ENCODE measurements at places on chromosomes 7 and 10.

GRCh38 chr7:157347217-157347904 is 10.6 kb downstream of the DNAJB6 start:
- DNase-seq: no peak

- no peak for DNase-seq
Measured at GRCh38 chr10:36943544-36943943, 181.9 kb upstream of the ANKRD30A start.

GRCh38 chr7:134290286-134290685 is 26.4 kb downstream of the SLC35B4 start:
- no peak for DNase-seq

DNA sequence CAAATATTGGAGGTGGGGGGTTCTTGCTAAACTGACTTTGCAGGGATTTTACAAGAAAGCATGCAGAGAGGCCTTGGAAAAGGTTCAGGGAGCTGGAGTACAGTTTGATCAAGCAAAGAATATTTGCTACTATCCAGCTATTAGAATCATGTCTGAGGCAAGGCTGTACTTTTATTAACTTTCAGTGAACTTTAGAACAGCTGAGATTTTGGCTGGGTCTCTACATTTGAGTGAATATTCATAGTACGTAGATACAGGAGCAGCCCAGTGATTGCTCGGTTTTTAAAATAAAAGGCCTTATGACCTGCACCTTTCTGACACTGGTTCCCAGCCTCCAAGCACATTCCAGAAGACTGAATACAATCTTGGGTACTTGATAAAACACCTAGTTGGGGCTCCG is 496.8 kb upstream of the AKR1E2 start:
- DNase-seq: no peak

- DNase-seq: peak; percentile 6
Measured at GRCh38 chr7:13282377-13282980, 595.0 kb downstream of the ARL4A start.

DNA sequence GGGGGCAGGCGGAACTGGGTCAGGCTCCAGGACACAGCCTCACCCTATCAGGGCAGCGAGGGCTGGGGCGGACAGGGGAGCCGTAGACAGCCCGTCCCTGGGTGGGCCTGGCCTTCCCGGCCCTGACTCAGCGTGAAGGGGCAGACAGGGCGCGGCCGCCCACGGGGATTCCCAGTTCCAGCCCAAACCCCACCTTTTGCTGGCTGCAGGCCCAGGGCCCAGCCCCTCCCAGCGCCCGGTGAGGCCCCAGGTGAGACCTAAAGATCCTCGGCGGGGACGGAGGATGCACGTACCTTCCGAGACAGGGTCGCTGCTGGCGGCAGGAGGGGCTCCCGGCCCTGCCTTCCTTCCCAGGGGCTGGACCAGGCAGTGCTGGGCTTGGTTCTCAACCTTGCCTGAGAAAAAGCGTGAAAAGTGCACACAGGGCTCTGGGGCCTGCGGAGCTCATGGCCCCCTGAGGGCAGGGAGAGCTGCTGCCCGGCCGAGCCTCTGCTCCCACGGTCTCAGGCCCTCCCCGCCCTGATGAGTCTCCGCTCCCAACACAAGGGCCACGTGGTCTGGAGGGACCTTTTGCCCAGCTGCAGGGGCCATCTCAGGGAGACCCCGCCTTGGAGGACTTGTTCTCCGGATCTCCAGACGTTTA is 43.9 kb upstream of the DNAJB6 start:
- peak; percentile 34 for DNase-seq

GRCh38 chr7:44281811-44282600 is 43.4 kb downstream of the CAMK2B start:
- peak; percentile 29 for DNase-seq

DNA sequence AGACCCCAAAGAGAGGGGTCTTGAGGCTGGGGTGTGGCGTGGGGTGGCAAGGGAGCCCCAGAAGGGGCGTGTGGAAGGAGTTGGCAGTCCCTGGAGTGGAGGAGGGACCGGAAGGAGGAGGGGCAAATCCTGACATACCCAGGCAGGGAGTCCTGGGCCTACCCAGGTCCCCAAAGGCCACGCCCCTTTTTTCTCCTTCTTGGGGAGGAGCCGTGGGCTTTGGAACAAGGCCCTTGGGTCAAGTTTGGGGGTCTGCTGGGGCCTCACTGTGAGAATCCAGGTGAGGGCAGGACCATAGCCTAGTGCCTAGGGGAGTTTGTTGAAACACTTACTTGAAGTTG is 1.2 kb upstream of the SMARCD3 start:
- DNase-seq: peak; percentile 60

- DNase-seq: no peak
Measured at GRCh38 chr10:132764108-132764507, 21.8 kb downstream of the NKX6-2 start.

DNA sequence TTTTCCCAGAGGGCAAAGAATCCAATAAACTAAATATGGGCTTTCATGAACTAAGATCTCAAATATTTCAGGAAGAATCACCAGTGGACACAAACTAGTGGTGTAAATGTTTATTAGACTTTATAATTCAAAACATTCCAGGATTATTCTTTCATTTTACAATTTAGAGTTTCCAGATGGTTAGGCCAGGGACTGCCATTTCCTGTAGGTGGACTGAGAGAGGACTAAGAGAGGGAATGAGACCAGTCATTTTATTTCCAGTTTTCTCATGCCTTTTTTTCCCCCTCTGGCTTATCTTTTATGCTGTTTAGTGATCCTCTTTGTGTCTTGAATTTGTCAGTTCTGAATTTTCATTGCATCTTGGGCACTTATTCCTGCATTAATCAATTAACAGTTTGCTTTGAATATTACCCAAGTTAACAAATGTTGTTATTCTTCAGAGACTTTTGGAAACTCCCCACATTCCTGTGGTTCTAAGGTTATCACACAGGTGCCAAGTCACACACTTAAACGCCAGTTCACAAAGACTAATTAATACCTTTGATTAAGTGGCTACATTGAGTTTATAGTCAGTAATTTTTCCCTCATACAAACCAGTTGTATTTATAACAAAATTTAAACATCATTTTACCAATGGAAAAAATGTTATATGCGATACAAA is 12.3 kb downstream of the CISD1 start:
- DNase-seq: no peak

DNA sequence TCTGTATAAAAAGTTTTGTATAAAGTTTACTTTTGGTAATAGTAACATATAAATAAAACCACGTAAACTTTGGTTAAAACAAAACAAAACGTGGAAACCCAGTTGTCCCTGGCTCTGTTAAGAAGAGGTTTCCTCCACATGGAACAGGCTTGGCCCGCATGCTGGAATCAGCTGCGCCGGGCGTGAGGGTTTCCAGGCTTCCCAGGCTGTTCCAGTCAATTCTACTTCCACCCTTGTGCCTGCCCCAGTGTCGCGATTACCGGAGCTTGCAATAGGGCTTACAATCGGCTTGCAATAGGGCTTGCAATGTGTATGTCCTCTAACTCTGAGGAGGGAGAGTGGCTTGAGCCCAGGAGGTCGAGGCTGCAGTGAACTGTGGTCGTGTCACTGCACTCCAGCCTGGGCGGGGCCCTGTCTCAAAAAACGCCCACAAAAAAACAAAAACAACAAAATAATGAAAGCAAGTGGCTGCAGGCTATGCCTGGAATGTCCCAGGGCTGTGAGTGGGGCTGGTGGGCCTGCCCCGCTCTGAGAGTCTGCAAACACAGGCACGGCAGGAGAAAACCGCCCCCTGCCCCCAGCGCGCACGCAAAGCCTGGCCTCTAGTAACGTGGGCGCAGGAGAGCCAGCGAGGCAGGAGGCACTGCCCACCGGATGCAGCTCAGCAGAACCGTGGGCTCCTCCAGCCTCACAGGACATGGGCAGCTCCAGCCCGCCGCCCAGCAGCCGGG is 16.3 kb downstream of the CYP2W1 start:
- no peak for DNase-seq

DNA sequence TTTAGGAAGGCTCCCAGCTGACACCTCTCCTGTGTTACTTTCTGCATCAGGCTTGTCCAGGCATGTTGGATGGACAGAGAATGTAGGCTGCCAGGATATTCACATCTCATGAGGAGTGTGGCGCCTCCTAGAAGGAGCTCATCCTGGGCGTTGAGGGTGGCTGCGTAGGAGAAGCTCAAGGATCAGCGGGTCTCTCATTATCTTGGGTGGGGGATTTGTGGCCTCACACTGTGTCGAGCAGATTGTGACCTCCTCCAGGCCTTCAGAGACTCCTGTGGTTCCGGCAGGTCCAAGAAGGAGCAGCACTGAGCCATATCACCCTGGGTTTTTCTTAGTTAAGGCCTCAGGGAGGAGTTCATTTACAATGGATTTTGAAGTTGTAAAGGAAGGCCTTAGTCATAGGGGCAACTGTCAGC is 8.7 kb upstream of the COBL start:
- no peak for DNase-seq

GRCh38 chr10:16182144-16182543 is 254.7 kb upstream of the PTER start:
- DNase-seq: no peak

- peak; percentile 17 for DNase-seq
Measured at GRCh38 chr7:12303495-12303894, 92.4 kb downstream of the TMEM106B start.

DNA sequence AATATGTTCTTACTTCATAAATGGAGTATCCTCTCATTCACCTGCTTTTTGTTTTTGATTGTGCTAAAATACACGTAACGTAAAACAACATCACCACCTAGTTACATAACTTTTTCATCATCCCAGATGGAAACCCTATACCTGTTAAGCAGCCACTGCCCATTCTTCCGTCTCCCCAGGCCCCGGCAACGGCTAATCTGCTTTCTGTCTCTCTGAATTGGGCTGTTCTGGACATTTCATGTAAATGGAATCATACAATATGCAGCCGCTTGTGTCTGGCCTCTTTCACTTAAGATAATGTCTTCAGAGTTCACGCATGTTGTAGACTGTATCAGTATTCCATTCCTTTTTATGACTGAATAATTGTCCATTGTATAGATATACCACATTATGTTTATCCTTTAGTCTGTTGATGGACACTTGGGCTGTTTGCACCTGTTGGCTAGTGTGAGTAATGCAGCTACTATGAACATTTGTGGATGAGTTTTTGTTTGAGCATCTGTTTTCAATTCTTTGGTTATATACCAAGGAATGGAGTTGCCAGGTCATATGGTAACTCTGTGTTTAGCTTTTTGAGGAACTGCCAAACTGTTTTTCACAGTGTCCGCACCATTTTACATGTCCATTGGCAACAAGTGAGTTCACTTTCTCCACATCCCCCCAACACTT is 14.1 kb upstream of the SUN1 start:
- DNase-seq: no peak

GRCh38 chr7:151758622-151759540 is 118.0 kb downstream of the PRKAG2 start:
- DNase-seq: no peak

GRCh38 chr7:82762880-82763279 is 319.3 kb upstream of the CACNA2D1 start:
- no peak for DNase-seq

GRCh38 chr10:22570234-22570633 is 144.1 kb downstream of the PIP4K2A start:
- no peak for DNase-seq

DNA sequence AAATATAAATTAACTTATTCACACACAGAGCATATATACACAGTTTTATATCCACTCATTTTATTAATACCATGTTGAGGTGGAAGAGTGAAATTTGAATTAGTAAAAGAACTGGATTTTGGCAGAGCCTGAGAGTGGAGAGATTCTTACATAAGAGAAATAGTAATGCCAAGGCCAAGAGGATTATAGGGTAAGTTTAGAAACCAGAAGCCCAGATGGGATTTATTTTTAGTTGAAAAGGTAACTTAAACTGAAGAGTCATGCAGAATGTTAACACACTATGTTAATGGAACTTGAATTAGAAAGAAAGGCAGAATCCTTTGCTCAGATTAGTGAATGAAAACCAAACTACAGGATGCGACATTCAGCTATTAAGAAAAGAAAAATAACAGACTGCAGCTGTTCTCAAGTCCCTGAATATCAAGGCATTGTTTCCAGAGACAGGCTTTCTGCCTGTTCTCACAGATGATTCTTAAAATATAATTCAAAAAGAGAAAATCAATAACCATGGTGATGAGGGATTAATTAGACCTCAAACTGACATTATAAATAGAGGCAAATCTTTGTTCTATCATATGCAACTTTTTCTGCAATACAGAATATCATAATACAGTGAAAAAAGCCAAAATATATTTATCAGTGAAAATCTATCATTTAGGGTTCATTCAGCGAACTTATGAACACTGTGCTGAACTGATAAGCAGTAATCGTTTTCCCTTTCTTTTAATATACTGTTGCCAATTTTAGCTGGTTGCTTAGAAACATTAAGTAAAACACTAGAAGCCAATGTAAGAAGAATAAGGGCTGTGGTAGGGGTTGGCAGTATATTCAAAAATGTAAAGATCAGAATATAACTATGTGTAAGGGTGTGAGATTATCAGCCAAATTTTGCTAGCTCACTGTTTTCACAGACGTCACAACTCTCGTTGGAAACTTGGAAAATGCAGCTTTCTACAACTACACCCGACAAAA is 34.4 kb downstream of the HECTD2 start:
- no peak for DNase-seq

DNA sequence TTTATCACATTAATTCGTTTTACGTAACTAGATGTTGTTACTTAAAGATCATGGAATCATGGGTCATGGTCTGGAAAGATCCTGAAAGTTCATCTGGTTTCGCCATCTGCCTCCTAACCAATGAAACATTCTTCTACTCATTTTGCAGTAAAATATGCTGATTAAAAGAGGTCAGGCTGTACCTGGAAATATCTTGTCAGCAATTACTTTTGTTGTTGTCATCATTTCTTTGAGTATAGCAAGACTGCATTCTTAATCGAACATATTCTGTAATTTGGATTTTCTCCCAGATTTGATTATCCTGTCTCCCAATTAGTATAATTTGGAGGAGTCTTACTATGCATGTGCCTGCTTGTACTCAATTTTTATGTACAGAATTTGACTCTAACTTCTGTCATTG is 833.7 kb downstream of the GRM8 start:
- DNase-seq: no peak

DNA sequence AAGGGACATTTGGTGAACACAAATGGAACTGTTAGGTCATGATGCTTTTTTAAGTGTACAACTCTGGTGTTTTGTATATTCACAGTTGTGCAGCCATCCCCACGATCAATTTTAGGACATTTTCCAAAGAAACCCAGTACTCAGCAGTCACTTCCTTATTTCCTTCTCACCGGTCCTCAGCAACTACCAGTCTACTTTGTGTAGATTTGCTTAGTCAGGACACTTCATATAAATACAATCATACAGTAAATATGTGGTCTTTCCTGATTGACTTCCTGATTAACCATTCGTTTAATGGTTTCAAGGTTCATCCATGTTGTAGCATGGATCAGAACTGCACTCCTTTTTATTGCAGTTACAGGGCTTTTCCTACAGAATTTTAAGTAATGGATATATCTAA is 14.4 kb downstream of the SGPL1 start:
- no peak for DNase-seq

- DNase-seq: no peak
Measured at GRCh38 chr10:34498821-34499220, 316.3 kb downstream of the PARD3 start.

GRCh38 chr10:76149602-76150138 is 718.2 kb downstream of the LRMDA start:
- DNase-seq: no peak

Measured in SK-N-SH (cell line).